ENCODE measurements at places on chromosomes 5 and 9.

DNA sequence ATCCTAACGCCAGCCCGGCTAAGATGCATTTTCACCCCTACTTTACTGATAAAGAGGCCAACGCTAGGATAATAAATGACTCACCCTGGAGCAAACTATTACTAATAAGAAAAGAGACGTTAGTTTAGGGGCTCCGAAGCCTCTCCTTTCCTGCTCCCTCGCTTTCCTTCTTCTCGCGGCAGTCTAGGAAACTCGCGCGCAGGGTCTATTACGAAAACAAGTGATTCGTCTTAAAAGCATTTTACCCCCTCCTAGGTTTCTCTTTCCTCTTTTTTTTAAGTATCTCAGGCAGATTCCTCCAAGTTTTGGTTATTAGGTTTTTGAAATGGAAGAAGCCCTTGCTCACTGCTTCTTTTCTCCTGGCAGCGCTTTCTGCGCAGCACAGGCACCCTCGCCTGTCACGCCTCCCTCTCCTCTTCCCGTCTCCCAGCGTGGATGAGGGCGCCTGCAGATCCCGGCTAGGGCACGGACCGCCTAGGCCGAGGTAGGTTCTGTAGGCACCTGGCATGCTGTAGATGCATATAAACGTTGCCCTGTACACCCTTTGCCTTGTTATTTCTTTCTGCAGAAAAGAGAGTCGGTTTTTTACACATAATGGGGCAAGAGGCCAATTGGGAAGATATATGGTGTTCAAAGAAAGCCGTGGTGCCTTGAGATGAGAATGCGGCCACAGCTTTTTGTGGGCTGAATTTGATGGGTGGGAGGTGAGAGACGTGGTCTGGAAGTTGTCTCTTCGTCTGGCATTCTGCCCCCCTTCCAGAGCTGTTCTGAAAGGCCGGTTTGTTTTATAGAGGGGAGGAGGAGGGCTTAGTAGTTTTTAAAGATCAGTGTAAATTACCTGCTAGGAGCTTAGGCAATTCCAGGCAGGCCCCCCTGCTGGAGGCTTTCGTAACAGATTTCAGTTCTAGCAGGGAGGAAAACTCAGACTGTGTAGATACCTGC, 983 bp downstream of the GCNT1 start:
- DNase-seq, result peak; percentile 27

DNA sequence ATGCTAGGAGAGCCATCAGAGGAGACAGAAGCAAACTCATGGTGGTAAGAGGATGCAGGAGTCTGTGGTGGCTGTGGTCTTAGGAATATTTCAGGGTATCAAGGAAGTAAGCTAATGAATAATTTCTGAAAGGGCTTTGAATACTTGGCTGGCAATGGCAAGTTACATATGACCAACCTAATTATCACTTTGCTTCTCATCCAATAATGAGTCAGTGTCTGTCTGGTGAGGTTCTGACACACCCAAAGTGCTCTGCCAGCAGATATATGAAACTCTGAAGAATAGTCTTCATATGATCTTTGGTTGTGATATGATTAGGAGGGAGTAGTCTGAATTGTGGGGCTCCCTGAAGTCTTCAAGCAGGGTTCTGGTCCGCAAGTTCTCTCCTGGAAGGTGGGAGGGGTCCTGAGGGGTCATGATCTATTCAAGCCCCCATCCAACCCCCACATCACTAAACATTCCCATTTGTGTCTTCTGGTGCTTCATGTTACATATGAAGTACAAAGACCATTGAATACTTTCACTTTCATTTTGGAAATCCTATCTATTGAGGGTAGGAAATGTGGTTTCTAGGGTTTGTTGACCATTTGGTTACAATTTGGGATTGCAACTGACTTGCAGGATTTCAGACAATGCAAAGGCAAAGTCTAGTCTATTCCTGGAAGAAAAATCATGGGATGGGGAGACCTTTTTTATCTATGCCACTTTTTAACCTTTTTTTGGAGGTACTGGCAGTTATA, 199.9 kb upstream of the CDKN2B start:
- peak; percentile 7 for DNase-seq

DNA sequence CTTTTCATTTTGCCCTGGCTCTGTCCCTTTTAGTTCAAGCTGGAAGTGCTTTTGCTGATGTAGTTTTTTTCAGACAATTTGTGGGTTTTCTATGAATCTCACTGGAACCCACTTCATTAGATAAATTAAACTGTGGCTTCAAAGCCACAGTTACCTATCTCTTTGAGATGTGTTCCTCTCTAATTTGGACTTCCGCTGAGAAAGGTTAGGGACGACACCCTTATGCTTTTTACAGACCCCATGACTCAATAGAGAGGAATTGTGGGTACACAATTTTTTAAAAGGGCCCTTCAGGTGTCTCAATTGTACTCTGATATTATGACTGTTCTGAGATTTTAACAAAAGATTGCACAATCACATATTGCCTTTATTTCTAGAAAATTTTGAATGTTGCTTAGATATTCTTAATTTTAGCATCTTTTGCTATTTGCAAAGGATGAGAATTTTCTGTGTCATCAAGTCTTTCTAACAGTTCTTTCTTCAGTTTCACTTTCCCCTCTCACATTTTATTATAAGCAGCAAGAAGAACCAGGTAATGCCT, 110.6 kb downstream of the GADD45G start:
- no peak for DNase-seq

DNA sequence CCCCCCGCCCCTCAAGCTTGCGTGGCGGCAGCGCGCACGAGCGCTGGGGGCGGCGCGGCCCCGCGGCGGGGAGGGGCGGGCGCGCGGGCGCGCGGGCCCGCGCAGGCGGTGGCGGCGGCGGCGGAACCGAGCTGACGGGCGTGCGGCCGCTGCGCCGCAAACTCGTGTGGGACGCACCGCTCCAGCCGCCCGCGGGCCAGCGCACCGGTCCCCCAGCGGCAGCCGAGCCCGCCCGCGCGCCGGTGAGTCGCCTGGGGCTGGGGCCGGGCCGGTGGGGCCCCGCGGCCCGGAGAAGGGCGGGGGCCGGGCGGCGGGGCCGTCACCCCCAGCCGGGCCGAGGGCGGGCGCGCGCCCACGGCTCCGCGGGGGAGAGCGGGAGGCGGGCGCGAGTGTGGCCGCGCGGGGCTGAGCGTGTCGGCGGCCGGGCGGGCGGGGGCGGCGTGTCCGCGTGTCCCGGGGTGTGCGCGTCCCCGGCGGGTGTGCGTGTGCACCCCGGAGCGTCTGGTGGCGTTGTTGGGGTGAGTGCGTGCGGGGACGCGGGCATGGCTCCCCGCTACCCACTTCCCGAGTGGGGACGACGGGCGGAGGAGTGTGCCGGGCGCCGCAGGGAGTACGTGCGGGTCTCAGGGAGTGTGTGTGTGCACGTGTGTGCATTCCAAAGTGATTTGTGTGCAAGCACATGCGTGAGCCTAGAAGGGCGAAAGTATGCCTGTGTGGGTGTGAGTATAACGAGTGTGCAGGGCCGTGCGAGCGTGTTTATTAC, at the start of gene NEK6:
Gene NEK6, plus strand, starts transcription at position 106 of the 763 bp plus-strand sequence. CDS start 44,016 bp downstream, outside the sequence.
- DNase-seq, result no peak

Measured in RPMI8226 (cell line).